T-cell (primary cell): ENCODE measurements at places on chromosomes 4 and X.

GRCh38 chr4:130705023-130705422, 1609.1 kb downstream of the C4orf33 start:
- H3K4me3 ChIP-seq = no peak overlapping the region
- no peaks in the 10 kb centered on the region for H3K4me1 ChIP-seq
- DNase-seq = no peak
- no peaks in the 10 kb centered on the region for H3K36me3 ChIP-seq
- H3K27ac ChIP-seq = no peak overlapping the region
- H3K27me3 ChIP-seq = no peaks in the 10 kb centered on the region

DNA sequence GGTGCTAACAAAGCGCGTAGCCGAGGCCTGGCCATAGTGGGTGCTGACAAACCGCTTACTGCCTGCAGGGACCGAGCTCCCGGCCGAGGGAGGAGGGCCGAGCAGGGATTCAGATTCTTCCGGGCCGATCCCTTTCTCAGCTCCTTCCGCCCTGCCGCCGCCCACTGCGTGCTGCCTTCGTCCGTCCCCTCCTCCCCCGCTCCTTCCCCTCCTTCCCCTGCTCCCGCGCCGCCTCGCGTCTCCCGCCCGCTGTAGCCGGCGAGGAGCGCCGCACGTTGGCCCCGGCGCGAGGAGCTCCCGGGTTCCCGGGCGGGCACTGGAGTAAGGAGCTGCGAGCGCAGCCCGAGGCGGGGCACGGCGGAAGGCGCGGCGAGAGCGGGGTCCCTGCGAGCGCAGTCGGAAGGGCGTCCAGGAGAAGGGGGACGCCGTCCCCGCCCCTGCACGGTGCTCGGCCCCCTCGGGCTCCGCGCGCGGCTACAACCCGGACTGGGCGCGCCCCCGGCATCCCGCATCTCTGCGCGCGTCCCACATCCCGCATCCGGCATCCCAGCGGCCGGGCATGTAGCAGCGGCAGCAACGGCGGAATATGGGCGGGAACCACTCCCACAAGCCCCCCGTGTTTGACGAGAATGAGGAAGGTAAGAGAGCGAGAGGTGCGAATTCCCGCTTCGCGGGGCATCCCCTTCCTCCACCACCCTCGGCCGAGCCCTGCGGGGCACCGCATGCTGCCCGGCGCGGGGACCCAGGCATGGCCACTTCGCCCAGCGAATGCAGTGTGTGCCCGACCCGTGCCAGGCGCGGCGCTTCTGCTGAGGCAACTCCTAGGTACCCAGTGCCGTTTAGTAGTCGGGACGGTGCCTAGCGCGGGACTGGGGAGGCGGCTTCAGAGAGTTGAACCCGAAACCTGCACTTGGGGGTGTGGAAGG, at the start of gene STK32B:
STK32B (plus strand) TSS at position 203 of the 926 bp plus-strand sequence.
- H3K4me3 ChIP-seq = peak within 1 kb of the TSS; percentile 91
- no peak for DNase-seq
- H3K4me1 ChIP-seq = peaks cover 6% of the 10 kb centered on the region
- no peaks in the 10 kb centered on the region for H3K36me3 ChIP-seq

- no peaks in the 10 kb centered on the region for H3K4me1 ChIP-seq
- H3K36me3 ChIP-seq = no peaks in the 10 kb centered on the region
- DNase-seq = no peak
Measured at GRCh38 chrX:154495472-154495922, 5.1 kb upstream of the SLC10A3 start.

DNA sequence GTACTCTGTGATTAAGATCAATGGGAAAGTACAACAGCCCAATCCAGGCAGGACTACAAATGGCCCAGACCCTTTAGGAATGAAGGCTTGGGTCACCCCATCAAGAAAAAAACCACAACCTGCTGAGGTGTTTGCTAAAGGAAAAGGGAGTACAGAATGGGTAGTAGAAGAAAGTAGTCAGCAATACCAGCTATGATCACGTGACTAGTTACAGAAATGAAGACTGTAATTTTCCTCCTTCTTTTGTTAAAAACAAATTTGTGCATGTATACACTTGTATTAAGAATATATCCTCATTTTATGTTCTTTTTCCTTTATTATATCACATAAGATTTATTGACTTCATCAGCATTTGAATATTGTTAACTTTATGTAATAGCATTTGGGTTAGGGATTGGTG, 160.1 kb upstream of the TBX22 start:
- H3K4me3 ChIP-seq = no peak overlapping the region
- H3K27ac ChIP-seq = no peak overlapping the region
- H3K36me3 ChIP-seq = no peaks in the 10 kb centered on the region
- no peak for DNase-seq

DNA sequence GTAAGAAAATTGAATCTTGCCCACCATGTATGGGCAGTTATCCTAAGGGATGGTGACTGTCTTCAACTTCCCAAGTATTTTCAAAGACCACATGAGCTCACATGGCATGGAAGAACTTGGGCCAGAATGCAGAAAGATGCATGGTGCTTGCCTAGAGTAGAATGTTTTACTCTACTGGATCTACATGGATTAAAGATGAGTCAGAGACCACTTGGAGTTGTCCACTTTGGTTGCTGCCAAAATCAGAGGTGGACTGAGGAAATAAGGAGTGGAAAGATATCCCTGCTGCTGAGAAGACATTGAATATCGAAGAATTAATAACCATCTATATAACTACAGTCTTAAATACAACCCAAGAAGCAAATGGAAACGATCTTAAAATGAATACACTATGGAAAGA, 498.1 kb downstream of the NLGN4X start:
- no peaks in the 10 kb centered on the region for H3K36me3 ChIP-seq
- H3K4me3 ChIP-seq = no peak overlapping the region
- no peaks in the 10 kb centered on the region for H3K4me1 ChIP-seq
- H3K27me3 ChIP-seq = no peaks in the 10 kb centered on the region

GRCh38 chr4:100926039-100926717, 408.4 kb upstream of the EMCN start:
- no peak for DNase-seq
- H3K27me3 ChIP-seq = no peaks in the 10 kb centered on the region
- no peak overlapping the region for H3K4me3 ChIP-seq
- no peaks in the 10 kb centered on the region for H3K4me1 ChIP-seq

GRCh38 chr4:139753686-139754085, 88.1 kb downstream of the MGST2 start:
- no peaks in the 10 kb centered on the region for H3K36me3 ChIP-seq
- H3K4me1 ChIP-seq = peaks cover 7% of the 10 kb centered on the region
- no peaks in the 10 kb centered on the region for H3K27me3 ChIP-seq
- H3K27ac ChIP-seq = no peak overlapping the region

DNA sequence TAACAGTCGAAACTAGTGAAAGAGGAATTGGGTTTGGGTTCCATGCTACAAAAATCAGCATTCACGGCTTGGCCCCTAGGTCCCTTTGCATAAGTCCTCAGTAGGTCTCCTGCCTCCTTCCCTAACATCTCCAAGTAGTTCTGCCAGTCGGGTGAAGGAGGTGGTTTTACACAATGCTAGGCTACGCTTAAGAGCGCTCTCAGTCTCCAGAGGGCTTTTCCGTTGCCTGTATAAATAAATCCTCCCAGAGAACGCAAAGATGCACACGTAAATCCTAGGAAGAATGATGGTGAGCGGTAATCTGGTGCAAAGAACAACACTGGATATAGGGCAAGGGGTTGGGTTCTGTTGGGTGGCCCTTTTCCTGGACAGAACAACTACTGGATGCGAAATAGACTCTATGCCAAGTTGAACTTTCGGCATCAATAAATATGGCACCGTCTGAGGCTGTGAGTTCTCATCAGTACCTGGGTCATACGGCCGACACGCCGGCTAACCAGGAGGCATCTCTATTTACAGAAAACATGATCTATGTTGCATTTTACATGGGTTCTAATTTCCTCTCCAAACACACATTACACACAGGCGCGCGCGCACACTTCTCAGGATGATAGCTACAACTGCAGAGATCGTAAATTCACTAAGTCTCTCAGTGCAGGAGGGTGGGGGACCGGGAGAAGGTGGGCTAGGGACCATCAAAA, 1.3 kb downstream of the CAMK2D start:
- peak overlapping the region; percentile 92 for H3K27ac ChIP-seq
- H3K36me3 ChIP-seq = no peaks in the 10 kb centered on the region
- peak; percentile 26 for DNase-seq
- peaks cover 29% of the 10 kb centered on the region for H3K4me1 ChIP-seq
- H3K4me3 ChIP-seq = peak overlapping the region; percentile 98

DNA sequence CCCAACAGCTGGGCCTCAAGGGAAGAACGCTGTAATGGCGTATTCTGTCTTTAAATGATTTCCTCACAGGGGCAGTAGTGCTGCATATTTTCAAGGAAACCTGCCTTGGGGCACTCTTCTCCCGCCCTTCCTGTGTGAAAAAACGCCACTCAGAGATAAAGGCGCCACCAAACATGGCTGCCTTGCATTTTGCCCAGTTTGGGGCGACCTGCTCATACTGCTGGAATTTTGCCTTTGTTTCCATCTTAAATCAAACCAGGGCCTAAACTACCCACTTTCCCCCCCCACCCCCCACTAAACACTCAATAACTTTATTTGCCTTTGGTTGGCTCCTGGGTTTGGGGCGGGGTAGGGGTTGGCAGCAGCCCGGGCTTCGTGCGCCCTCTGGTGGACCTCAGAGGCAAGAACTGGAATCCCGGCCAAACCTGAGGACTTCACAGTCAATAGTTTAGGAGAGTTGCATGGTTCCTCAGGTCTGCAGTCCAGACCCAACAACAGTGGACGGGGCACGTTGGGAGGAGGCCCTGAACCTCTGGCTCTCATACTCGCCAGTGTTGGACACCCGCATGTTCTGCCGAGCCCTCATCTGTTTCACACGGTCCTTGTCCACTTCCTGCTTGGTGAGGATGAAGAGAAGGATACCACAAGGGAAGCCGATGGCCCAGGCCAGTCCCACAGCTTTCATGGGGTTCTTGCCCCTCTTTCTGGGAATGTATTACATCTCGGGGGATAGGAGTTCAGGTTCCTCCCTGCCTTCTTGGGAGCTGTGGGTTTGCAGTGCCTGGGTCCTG, 220.1 kb upstream of the STK26 start:
- no peaks in the 10 kb centered on the region for H3K36me3 ChIP-seq
- H3K4me3 ChIP-seq = no peak overlapping the region
- no peak overlapping the region for H3K27ac ChIP-seq
- H3K4me1 ChIP-seq = no peaks in the 10 kb centered on the region
- no peak for DNase-seq
- H3K27me3 ChIP-seq = no peaks in the 10 kb centered on the region

DNA sequence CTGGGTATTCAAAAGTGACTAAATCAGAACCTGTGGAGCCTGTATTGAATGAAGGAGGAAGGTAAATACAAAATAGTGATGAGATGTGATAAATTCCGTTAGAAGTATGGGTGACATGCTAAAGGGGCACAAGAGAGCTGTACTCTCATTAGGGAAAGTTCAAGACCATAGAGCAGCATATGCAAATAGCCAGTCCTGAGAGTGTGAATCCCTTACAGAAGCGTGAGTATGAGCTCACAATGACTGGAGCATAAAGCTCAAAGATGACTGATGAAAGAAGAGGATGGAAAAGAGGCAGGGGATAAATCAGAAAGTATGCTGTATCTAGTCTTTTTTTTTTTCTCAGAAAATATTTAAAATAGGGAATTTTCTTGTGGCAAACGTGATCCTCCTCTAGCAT, 12.1 kb upstream of the NPFFR2 start:
- no peak overlapping the region for H3K27ac ChIP-seq
- no peak overlapping the region for H3K4me3 ChIP-seq
- no peaks in the 10 kb centered on the region for H3K36me3 ChIP-seq
- H3K4me1 ChIP-seq = no peaks in the 10 kb centered on the region

DNA sequence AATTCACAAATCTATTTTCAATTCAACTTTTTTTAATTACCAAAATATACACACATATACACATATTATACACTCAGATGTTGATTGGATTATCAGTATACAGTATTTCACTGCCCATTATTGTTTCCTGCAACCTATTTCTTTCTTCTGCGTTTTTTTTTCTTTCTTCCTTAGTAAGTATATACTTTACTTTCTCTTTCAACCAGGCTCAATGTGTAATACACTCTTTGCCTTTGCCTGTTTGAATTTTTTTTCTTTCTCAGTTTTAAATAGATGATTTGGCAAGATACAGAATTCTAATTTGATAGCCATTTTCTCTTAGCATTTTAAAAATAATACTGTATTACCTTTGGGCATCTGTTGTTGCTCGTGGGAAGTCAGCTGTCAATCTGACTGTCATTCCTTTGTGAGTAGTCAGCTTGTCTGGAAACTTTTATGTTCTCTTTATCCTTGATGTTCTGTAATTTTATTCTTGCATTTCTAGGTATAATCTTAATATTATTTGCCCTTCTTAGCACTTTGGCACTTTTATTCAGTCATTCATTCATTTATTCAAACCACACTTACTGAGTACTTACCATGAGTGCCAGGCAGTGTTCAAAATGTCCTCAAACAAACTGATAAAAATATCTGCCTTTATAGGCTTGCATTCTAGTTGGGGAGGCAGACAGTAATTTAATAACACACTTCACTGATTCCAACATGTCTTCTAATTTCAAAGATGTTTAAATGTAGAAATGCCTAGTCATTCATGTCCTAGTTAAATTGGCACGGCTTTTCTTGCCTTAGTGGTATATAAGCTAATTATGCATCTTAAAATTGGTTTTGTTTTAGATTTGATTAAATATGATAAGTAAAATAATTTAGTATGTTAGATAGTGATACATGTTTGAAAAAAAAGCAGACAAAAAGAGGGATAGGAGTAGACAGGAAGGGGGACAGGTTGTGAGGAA, 3.7 kb downstream of the USP38 start:
- H3K4me3 ChIP-seq = no peak overlapping the region
- no peak for DNase-seq
- no peaks in the 10 kb centered on the region for H3K27me3 ChIP-seq
- H3K4me1 ChIP-seq = peaks cover 6% of the 10 kb centered on the region
- peaks cover 31% of the 10 kb centered on the region for H3K36me3 ChIP-seq

DNA sequence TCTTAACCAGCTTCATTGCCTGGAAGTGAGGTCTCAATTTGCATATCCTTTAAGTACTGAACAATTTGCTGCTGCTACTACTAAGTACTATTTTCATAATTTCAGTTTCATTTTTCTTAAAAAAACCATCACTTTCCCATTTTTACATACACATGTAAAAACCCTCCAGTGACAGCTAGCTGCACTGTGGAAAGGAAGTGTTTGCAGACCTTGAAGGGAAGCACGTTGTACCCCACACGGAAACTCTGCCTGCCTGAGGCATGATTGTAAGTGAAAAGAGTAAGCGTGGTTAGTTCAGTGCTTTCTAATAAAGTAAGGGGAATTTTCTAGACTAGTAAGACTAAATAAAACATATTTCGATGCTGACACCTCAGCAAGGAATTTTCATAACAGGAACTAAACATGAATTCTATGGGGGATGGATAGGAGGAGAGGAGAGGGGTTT, 103.6 kb downstream of the RAPGEF2 start:
- H3K4me3 ChIP-seq = no peak overlapping the region
- H3K36me3 ChIP-seq = peaks cover 2% of the 10 kb centered on the region
- no peak overlapping the region for H3K27ac ChIP-seq
- no peaks in the 10 kb centered on the region for H3K27me3 ChIP-seq
- DNase-seq = no peak

DNA sequence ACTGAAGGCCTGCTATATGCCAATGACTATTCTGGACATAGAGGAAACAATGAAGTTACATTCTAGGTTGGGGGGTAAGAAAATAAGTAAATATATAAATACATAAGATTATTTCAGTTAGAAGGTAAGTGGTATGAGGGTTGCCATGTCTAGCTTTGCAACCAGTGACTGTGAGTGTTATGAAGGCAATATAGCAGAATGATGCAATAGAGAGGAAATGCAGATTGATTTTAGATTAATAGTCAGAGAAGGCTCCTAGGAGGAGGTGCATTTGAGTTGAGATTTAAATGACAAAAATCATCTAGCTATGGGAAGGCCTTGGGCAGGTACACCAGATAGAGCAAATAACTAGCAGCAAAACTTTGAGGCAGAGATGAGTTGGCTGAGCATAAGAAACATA, 243.2 kb downstream of the FBXO8 start:
- H3K4me3 ChIP-seq = no peak overlapping the region
- H3K36me3 ChIP-seq = no peaks in the 10 kb centered on the region
- no peaks in the 10 kb centered on the region for H3K4me1 ChIP-seq
- no peaks in the 10 kb centered on the region for H3K27me3 ChIP-seq
- H3K27ac ChIP-seq = no peak overlapping the region
